ENCODE measurements at places on chromosomes 4 and X.

DNA sequence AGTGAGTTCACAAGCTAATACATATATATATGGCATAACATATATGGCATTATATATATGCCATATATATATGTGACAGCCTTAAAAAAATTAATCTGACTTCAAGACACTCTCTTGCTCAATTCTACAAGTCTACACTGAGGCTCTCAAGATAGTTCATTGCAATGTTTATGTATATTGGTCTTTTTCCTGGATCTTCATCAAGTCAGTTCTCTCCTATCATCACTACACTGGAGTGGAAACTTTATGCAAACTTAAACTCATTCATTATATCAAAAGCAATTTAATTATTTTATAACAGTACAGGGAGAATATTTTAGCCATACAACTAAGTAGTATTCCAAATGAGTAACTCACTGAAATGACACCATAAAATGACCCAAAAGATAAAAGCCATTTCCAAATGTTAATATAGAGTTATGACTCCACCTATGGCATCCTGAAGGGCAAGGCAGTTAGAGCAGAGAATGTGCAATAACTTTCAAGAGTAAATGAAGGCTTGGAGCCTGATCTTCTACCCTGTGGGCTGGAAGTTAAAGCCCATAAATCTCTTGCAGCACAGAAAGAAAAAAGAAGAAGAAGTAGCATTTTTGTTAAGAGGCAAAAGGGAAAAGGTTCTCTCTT, 176.3 kb upstream of the SLIT2 start:
- DNase-seq: peak; percentile 13

- DNase-seq: peak; percentile 60
Measured at GRCh38 chr4:73257651-73258435, 755 bp downstream of the ANKRD17 start.

GRCh38 chr4:81667539-81667938, 195.8 kb upstream of the RASGEF1B start:
- no peak for DNase-seq

DNA sequence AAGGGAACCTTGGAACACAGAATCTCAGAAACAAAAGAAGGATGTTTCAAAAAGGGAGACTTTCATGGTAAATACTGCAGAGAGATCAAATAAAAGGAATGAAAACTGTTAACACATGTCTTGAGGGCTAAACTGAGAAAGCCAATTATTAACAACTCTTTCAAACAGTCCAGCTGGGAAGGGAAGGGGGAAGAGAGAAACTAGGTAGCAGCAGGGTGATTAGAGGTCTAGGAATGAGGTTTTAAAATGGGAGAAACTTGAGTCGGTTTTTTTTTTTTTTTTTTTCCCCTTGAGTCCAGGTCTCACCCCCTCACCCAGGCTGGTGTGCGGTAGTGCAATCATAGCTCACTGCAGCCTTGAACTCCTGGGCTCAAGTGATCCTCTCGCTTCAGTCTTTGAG, 4.3 kb downstream of the BCLAF3 start:
- no peak for DNase-seq

DNA sequence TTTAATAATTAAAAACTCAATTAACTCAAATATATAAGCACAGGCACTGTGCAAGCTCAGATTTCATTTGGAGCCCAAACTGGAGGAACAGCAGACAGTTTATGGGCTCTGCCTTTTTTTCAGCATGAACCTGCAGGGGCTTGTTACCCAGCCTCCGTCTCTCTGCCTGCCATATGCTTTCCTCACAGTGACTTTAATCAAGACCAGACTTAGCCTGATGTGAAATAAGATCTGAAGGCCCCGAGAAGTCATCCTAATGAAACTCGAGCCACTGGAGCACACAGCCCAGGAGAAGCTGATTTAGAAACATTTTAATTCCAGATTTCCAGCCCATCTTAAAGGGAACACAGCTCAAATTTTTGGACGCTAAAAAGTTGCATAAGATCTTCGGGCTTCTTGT, 55.6 kb downstream of the SPATA18 start:
- no peak for DNase-seq

DNA sequence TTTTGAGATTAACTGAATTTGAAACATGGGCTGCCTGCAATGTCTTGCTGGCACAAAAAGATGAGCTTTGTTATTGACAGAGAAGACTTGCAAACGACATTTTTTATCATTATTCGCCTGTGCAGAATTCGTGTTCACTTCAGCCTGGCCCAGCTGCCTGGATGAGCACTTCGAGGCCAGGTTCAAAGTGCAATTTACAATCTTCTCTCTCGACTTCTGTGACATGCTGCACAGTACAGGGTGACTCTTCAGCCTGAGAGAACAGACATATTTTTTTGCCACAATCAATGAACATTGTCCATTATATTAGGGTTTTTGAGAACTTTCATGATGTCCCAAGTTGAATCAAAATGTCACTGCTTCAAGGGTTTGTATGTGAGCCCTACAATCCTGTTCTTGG, 616.5 kb downstream of the SMARCA1 start:
- DNase-seq: no peak

DNA sequence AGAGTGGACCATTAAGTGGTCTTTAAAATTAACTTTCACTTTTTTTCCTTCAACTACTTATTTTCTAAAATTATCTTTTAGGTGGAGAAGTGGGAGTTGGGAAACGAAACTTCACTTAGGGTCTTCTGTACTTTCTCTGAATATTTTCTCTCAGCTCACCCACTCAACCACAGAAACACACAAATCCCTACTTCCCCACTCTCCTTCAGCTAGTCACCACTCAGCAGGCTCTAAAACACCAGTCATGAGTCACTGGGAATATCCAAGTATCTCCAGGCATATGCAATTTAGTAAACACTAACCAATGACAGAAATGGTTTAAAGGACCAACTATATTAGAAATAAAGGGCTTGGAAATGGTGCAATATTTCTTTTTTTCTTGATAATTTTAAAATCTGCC, 153.0 kb upstream of the RPS6KA6 start:
- no peak for DNase-seq

GRCh38 chrX:43753637-43754036, 97.5 kb downstream of the MAOA start:
- DNase-seq: no peak

DNA sequence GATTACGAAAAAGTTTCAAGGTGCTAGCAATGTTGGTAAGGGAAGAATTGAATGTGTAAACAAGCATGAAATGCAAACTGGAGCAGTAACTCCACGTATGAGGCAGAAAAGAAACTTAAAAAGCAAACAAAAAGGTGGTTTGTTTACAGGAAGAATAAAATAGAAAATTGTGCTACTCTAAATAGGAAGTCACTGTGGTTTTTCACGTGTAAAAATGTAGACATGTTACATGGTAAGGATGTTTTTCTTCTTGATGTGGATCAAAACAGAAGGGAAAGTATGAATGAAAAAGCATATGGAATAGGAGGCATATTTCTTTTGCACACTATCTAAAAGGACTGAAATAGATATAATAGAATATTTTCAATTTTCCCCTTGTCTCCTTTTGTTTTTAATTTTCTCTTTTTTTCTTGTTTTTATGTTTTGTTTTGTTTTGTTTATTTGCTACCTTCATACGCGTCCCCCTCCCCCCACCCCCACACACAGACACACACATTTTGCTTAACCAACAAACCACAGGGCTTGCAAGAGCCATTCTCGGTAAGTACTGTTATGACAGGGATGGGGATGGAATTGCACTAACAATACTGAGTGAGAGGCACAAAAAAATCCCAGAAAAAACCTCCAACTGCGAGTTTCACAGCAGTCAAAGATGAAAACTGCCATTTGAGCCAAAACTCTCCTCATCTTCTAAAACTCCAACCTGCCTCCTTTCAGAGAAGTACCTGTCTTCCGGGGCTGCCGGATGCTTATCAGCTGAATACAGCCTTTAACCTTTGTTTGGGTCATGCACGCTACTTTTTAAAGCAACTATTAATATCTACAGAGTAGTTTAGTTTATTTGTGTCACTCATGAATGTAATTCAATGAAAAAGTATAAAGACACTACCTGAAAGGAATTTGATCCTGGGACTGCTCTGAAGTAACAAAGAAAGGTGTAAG, 135.8 kb downstream of the IL15 start:
- DNase-seq: no peak

GRCh38 chr4:106337916-106338315, 21.6 kb downstream of the AIMP1 start:
- DNase-seq: no peak

- DNase-seq: no peak
Measured at GRCh38 chrX:11196476-11196875, 85.3 kb downstream of the HCCS start.

- DNase-seq: no peak
Measured at GRCh38 chr4:183816882-183817509, 88.1 kb upstream of the STOX2 start.

GRCh38 chr4:127211650-127212560, 420.9 kb upstream of the INTU start:
- DNase-seq: no peak

- DNase-seq: peak; percentile 75
Measured at GRCh38 chrX:107654872-107655761, 26.8 kb downstream of the PRPS1 start.

- DNase-seq: peak; percentile 45
Measured at GRCh38 chr4:137663251-137664045, 131.2 kb upstream of the PCDH18 start.

DNA sequence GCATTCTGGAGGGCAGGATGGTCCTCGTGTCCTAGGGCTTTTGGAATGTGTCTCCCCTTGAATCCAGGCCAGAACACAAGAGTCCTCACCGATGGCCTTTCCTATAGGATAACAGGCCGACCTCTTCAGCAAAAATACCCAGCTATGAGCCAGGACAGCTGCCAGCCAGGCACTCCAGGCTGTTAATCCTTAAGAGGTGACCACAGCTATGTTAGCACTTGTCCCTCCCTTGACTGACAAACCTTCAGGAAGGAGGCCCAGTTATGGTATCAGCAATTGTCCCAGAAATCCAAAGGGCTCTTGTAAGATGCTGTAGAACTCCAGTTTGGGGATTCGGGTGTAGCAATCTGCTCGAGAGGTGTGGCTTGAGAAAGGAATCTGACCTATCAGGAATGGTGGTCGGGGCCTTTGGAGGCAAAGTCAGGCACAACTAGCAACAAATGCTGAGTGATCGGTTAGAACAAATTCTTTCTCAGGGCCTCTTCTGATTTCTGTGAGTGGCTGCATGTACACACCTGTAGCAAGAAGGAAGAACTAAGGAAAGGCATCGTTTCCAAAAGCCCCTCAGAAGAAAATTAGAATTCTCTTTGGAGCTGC, 54.6 kb downstream of the PTCHD1 start:
- DNase-seq: peak; percentile 15

- peak; percentile 62 for DNase-seq
Measured at GRCh38 chrX:155612312-155613224, at the start of gene TMLHE. TSS of gene TMLHE (minus strand) at chrX:155612952. CDS start at chrX:155545276, 67,676 bp downstream.

- no peak for DNase-seq
Measured at GRCh38 chrX:77346859-77347258, 100.3 kb upstream of the FGF16 start.

DNA sequence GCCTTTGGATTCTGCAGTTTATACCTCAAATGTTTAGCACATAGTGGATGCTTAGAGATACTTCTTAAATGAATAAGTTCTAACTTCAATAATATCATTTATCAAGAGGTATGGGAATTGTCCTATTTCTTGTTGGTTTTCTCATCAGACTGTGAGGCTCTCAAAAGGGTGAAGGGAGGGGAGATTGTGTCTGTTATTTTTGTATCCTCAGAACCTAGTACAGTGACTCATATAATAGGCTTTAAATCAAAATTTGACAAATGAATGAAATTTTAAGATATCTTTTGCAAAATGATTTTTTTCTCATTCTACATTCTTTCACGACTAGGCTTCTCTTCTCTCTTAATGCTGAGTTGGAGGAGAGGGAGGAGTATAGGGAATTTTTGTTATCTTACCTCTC, 89.5 kb downstream of the KDR start:
- DNase-seq: no peak

DNA sequence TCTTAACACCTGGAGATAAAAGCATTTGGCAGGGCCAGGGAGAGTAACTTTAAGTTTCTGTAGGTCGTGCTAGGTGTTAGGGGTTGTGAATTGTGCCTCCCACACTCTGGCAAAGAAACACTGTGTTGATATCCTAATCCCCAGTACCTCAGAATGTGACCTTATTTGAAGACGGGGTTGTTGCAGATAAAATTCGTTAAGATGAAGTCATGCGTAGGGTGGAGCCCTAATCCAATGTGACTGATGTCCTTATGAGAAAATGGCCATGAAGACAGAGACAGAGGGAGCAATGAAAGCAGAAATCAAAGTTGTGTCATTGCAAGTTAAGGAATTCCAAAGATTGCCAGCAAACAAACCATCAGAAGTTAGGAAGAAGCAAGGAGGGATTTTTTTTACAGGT, 40.5 kb upstream of the BBS12 start:
- no peak for DNase-seq
